ENCODE measurements at places on chromosomes 6 and 20.

- no peak for DNase-seq
These were observed 147.5 kb downstream of the MYO6 start for GRCh38 chr6:75896526-75896925.

DNA sequence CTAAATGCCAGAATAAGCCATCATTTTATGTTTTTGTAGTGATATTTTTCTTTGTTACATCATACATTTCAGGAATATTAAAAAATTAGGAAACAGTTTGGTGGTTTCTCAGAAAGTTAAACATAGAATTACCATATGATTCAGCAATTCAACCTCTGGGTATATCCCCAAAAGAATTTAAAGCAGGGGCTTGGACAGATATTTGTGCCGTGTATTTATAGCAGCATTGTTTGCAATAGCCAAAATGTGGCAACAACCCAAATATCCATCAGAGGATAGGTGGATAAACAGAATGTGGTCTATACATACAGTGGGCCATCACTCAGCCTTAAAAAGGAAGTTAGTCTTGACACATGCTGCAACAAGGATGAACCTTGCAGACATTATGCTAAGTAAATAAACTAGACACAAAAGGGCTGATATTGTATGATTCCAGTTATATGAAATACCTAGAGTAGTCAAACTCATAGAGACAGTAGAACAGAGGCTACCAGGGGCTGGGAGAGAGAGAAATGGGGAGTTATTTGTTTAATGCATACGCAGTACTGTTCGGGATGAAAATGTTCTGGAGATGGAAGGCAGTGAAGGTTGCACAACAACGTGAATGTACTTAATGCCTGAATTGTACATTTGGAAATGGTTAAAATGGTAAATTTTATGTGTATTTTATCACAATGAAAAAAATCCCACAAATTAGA, 18.9 kb upstream of the TRAF3IP2 start:
- DNase-seq, result no peak

DNA sequence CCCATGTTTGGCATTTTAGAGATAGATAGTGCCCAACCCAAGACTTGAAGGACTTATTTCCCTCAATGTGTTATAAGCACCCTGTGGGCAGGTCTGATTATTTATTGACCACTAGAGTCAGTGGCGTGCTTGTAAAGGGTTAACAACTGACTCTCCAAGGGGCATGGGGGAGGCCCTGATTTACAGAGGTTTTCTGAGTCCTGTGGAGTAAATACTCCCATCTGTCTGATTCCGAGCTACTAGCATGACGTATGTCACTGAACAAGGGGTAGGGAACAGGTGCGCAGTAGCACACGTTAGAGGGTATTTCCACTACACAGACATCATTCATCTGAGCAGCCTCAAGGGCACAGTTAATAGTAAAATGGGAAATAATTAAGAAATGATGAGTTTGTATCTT, 17.4 kb upstream of the TRAM2 start:
- no peak for DNase-seq

DNA sequence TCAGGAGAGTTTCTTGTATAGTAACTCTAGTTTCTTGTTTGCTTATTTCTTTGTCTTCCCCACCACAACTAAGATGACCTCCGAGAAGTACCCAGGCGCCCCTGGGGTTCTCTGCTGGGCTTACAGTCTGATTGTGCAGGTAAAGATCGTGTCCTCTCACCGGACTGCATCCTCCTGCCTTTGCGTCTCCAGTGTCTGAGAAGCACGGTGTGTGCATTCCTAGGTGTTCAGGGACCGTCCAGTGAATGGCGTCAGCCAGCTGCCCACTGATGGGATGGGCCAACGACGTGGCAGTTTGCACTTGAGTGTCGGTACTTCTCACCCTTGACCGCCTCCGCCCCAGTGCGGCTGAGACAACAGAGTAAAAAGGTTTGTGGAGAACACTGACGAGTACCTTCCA, 56.0 kb upstream of the NFATC2 start:
- DNase-seq, result no peak

DNA sequence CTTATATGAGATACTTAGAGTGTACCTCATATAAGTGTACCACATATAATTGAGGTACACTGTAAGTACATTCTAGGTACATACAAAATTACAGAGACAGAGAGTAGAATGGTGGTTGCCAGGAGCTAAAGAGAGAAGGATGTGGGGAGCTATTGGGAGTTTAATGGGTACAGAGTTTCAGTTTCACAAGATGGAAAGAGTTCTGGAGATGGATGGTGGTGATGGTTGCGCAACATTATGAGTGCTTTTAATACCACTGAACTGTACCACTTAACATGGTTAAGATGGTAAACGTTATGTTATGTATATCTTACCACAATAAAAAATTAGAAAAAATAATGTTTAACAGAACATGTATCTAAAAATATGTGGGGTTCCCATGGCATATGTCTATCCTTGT, 69.4 kb downstream of the PRND start:
- DNase-seq, result no peak

- no peak for DNase-seq
These were observed 66.7 kb downstream of the SYNDIG1 start for GRCh38 chr20:24535941-24536730.

DNA sequence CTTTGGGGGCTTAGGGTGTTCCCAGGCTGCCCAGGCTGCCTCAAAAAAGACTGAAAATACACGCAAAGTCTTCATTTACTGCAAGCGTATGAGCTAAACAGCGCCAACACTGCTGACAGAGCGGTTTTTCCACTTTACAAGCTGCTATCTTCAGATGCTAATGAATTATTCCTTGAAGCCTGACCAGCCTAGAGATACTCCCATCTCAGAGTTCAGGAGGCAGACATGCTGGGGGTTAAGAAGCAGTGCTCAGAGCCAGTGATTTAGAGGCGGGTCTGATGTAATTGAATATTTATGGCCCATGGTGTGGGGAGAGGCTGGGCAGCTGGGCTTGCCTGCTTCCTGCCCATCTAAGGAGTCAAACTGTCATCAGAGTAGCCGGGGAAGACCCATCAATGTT, 241.4 kb downstream of the SLC24A3 start:
- DNase-seq, result no peak

DNA sequence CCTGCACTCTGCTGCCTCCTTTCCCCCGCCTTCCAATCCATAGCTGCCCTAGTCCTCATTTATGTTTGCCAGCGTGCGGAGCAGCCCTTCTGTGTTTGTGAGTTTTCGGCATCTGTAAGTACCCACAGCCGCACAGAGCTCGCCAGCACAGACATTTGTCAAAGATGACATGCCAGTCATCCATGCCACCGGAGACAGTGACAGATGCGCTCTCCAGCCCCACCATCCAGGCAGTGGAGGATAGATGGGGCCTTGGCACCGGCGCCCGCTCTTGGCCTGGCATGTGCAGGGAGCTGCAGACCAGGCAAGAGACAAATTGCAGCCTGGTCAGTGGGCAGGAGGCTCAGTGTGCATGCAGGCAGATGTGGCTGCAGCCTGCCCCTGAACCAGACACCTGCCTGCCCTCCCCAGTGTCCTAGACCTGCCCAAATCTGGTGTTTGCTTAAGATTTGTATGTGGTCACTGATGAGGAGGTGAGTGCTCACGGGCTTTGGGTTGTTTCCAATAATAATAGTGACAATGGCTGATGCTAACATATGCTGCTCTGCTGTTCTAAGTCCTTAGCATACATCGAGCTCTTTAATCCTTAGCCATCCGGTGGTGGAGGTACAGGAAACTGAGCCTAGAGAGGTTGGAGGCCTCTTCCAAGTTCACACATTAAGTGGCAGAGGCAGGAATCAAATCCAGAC, 78.1 kb downstream of the UNC5CL start:
- no peak for DNase-seq

DNA sequence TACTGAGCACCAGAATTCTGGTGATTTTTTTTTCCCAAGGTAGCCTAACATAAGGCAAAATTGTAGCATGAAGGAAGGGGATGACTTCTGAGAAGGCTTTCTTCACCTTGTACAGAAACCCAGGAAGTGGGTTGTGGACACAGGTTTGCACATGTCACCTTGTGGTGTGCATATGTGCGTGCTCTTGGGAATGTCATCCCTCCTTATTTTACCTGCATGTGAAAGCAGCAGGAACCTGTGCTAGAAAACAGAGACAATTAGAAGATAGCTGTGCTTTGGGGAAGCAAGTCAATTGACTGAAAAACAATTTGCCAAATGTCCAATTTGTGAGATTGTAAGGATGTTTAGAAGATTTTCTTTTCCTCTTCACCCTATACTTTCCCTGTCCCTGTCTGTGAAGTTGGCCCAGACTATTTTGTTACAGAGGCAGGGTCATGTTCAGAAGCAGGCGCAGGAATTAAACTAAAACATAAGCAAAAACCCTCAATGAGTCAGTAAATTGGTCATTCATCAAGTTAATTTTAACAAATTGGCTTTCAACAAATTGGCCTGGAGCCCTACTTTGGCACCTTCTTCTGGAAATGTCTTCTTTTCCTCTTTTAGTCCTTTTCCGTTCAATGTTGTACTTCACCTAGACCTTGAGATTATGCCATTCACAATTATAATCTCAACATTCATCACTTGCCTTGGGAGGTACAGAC, 261.2 kb downstream of the ADGB start:
- DNase-seq, result no peak

- DNase-seq, result no peak
These were observed 197.3 kb upstream of the SNX9 start for GRCh38 chr6:157625764-157626163.

DNA sequence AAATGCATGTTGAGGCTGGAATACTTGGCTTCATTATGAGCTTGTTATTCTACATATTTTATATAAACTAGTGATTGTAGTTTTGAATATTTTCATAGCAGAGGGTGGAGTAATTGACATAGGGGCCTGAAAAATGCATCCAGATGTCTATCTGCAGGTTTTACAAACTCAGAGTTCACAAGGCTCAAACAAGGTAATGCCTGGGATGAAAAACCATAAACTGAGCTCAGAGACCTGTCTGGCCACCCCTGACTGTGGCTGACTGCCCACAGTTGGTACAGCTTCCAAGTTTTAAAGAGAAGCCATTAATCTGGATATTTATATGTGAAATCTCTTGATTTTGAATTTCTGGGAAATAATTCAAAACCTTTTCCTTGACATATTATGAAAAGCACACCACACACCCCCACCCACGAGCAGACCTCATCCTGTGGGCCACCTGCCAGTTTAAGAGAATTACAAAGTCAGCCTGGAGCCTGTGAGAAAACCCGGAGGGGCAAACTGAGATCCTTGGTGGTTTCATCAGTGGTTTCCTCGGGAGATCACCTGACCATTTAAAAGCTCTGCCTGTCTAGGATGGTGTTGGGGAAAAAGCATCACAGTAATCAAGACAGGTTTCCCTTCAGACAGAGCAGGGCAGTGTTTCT, 230.1 kb downstream of the SAMD5 start:
- no peak for DNase-seq

GRCh38 chr6:71279321-71279720, 9.3 kb upstream of the OGFRL1 start:
- DNase-seq, result no peak

DNA sequence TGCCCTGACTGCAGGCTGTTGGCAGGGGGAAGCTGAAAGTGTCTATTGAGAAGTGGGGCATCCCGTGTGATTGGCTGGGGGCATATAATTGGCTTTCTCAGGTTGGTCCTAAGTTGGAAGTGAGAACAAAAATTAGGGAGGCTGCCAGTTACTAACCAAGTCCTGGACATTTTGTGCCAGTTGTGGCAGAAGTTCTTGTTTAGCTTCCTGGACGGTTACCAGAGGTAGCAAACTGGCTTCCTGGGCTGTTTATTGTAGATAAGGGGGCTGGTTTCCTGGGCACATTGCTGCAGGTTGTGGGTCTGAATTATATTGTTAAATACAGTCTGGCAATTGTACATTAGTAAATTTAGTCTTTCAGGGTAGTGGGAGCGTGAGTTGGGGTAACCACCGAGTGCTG, 50.6 kb upstream of the SLC2A12 start:
- no peak for DNase-seq

DNA sequence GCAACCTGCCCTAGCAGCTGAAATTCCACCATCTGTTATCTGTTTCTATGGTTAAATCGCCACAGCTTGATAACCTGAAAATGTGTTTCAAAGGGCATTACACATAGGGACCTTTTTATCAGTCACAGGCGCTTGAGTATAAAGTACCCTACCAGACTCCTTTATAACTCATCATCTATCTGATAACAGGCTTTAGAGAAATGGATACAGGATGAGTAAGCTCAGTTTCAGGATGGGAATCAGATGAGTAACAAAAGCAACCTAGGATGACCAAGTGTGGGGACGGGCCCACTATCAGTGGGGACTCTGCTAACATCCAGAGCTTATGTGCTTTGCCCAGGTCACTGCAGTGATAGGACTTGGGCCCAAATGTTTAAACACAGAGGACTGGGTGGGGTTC, 75.6 kb downstream of the PRND start:
- DNase-seq, result no peak

DNA sequence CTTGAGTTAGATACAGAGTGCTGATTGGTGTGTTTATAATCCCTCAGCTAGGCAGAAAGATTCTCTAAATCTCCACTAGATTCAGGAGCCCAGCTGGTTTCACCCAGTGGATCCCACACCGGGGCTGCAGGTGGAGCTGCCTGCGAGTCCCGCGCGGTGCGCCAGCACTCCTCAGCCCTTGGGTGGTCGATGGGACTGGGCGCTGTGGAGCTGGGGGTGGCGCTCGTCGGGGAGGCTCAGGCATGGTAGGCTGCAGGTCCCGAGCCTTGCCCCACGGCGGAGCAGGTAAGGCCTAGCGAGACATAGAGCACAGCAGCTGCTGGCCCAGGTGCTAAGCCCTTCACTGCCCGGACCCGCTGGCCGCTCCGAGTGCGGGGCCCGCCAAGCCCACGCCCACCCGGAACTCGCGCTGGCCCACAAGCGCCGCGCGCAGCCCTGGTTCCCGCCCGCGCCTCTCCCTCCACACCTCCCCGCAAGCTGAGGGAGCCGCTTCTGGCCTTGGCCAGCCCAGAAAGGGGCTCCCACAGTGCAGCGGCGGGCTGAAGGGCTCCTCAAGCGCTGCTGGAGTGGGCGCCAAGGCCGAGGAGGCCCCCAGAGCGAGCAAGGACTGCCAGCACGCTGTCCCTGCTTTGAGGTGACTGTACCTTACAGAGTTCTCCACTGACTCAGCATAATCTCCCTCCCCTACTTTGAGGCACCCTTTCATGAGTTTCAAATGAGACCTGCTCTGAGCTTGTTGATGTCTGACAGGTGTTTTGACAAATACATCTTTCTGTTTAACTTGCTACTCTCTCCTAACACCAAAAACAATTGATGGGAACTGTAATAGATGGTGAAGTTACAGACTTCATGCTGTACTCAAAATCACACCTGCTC, 3.9 kb upstream of the SSR1 start:
- DNase-seq, result no peak
